ENCODE measurements at places on chromosomes 6 and 20.

- no peak for DNase-seq
Observed at GRCh38 chr6:9458424-9458823, 956.5 kb downstream of the TFAP2A start.

- DNase-seq, result no peak
Observed at GRCh38 chr20:15802020-15802419, 771.2 kb downstream of the KIF16B start.

DNA sequence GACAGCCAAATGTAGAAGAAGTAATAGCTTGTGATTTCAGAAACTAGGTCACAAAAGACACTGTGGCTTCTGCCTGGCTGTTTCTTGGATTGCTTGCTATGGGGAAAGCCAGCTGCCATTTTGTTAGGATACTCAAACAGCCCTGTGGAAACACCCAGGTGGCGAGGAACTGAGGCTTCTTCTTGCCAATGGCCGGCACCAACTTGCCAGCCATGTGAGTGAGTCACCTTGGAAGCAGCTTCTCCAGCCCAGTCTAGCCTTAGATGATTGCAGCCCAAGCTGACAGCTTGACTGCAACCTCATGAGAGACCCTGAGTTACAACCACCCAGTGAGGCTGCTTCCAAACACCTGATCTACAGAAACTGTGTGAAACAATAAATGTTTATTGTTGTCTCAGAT, 11.9 kb upstream of the KIAA1755 start:
- no peak for DNase-seq

- DNase-seq, result no peak
Observed at GRCh38 chr20:51153867-51154707, 131.2 kb upstream of the KCNG1 start.

GRCh38 chr20:58038123-58038654, 190.3 kb downstream of the ANKRD60 start:
- DNase-seq, result no peak

DNA sequence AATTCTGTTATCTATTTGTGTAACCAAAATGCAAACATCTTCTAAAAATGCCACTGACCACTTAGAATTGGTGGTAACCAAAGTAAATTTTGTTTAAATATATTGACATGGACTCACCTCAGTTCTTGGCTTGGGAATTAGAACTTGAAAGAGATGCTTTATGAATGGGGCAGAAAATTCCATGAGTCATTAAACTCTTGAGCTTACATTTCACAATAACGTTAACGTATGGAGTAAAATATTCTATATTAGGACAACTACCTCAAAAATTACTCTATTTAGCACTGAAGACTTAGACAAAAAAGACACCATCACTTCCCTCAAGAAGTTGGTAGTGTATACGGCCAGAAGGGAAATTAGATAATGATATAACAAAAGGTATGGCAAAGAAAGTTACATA, 752.2 kb upstream of the MARCKS start:
- no peak for DNase-seq

DNA sequence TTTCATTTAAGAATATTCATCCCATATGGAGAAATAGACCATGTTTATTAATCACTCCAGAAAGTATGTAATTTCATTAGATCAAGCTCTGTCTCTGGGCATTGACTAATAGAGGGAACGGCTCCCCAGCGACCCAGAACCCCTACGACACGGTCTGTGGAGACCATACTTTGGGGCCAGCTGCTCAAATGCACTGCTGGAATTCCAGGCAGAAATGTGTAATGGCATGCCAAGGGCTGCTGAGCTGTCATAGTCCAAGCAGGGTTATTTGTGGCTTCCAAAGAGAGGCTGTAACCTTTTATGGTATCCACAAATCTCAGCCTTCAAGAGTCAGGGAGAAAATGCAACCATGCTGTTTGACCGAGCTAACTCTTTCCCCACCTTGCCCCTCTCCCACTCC, 755.8 kb downstream of the DHX35 start:
- DNase-seq, result no peak

GRCh38 chr6:2957696-2958330, 13.6 kb downstream of the SERPINB6 start:
- DNase-seq, result no peak

- no peak for DNase-seq
Observed at GRCh38 chr6:149317644-149318571, at the start of gene TAB2. Gene TAB2, plus strand, starts transcription at chr6:149317712. Its CDS starts 52,286 bp downstream, at chr6:149369998.

- DNase-seq, result no peak
Observed at GRCh38 chr6:85961125-85961524, 318.4 kb upstream of the SYNCRIP start.

- DNase-seq, result no peak
Observed at GRCh38 chr6:14743474-14744211, 502.2 kb upstream of the JARID2 start.

DNA sequence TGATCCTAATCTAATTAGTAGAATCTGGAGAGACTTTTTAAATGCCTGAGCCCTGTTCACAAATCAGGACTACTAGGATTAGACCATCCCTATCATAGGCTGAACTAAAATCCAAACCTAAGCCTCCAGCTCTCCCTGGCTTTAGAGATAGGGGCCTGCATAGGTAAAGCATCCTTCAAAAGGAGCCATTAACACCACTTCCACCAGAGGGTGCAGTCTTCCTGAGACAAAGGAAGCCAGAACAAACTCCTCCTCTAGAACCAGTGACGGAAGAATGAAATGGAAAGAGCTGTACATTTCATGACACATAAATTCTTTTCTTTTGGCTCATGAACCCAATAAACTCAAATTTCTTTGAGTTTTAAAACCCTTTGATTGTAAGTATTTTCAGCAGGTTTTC, 291.2 kb upstream of the ADGRB3 start:
- no peak for DNase-seq

DNA sequence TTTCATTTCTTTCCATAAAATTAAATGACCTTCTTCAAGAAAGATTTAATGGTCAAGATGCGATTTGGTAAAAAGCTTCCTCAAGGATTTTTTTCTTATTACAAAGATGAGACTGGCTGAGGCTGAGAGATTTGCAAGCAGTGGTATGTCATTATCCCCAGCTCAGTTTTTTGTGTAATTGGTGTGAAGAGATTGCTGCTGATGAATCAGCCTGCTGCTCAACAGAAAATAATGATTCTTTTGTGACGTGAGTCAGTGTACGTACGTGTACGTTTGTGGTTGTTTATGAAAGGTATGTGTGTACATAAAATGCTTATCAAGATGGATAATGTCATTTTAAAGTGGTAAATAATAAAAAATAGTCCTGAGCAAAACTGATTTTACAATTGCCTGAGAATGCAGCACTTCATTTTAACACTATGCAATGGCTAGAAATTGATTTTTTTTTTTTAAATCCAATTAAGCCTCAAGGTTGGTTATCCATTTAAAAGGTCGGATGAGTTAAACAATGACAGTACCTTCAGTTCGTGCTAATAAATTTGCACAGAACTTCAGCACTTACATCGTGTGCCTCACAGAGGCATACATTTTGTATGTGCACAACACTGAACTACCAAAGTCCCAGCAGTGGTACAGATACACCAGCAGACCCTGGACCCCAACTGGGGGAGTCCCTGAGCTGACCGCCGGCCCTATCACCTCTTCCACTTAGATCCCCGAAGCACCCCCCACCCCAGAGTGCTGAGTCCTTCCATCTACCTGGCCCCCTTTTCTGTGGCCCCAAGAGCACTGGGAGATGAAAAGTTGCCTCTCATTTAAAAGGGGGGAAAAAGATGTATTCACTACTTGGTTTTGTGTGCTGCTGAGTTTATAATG, 9.7 kb upstream of the NPEPL1 start:
- no peak for DNase-seq

DNA sequence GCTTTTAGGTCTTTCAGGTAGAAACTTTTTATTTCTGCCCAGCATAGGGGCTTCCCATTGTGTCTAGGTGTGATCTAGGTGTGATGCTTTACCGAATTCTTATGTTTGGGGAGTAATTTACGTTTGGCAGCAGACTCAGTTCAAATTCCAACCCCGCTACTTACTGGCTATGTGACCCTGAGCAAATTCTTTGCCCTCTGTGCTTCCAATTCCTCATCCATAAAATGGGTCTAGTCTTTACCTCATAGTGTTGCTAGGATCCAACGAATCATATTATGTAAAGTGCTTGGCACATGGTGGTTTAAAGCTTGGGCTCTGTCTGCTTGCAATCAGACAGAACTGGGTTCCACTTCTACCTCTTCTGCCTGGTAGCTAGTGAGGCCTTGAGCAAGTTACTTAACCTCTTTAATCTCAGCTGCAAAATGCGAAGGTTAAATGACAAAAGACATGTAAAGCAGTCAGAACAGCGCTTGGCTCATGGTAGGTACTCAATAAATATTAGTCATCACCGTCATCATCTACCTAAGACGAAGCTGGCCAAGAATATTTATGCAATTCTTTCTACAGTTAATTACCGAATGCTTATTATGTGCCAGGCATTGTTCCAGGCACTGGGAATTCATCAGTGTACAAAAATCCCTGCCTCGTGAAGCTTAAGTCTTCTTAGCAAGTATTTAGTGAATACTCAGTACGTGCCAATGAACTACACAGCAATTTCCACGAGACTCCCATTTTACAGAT, 1.0 kb downstream of the NSFL1C start:
- no peak for DNase-seq

GRCh38 chr20:57180954-57181353, 85.5 kb downstream of the BMP7 start:
- no peak for DNase-seq

DNA sequence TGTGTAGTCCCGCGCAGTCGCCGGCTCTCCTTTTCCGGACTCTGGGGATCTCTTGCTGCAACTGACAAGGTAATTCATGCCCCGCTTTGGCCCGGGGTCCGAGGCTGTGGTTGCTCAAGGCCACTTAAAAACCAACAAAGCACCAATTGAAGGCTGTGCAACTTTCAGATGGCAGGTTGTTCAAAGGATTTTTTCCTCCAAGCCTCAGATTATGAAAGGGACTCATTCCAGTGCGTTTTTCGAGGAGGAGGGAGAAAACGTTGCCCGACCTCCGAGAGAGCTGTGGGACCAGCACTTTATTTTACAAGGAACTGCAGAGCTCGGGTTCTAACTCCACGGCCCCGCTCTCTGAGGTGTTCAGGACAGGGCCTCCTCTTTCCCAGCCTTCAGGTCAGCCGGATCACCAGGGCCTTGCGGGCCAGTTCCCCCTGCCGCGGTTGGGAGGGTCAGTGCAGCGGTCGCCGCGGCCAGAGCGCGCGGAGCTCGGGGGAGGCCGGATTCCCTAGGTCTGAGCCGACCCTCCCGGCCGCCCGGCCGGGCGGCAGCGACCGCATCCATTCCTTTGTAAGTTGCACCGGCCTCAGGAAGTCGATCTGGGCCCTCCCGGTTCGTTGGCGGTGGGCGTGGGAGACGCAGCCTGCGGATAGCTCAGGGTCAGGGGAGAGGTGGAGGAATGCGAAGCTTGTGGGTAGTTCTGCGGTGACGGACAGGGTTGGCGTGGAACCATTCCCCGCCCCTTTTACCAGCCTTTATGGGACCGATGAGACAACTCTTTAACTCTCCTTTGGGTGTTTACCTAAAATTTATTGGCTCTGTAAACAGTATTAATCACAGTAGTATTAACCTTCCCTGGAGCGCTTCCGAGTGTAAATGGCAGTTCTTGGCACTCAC, 1.6 kb downstream of the UTRN start:
- DNase-seq, result no peak

- no peak for DNase-seq
Observed at GRCh38 chr6:127103482-127103881, 15.0 kb upstream of the RSPO3 start.

DNA sequence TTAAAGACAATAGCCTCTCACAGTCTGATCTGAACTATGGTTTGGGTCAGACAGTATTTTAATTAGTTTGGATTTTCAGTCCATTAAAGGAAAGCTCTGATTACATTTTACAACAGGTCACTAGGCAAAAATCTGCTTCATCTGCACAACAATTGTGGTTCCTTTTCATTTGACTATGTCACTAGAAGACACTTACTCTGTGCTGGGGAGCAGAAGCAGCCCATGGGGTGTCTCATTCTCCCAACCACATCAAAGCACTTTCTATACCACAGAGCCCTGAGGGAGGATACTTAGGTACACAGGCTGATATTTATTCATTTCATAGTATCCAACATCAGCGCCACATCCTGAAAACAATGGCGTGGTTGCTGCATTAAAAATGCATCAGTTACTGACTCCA, 36.6 kb upstream of the HDAC2 start:
- no peak for DNase-seq

DNA sequence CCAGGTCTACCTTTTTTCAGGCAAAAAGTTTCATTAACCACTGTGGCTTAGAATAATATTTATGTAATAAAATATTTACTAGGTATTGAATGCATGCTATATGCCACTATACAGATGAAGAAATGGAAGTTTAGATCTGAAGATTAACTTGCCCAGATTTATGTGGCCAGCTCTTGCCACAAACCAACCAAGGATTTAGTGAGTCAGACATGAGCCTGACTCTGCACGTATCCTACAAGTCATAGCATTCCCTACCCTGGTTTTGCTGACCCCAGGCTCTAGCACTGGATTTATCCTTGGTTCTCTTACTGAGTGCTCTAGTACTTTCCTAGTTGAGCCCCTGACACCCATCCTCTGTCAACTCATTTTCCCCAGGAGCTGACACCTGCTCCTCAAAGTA, 75.4 kb downstream of the ANKEF1 start:
- DNase-seq, result no peak

DNA sequence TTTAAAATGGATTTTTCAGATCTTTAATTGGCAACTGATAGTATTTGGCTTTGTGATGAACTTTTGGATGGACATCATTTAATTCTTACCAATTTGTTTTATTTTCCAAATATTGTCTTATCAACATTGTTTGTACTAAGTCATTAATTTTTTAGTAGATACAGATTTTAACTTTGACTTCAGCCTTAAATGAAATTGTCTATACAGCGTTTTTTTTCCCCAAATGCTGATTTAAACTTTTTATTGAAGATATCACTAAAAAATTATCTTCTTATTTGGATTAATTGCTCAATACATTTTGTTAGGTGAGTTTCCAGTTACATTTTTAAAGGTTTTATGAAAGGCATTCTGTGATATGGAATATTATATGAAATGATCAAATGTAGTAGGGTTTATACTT, 123.6 kb upstream of the MMS22L start:
- DNase-seq, result no peak

DNA sequence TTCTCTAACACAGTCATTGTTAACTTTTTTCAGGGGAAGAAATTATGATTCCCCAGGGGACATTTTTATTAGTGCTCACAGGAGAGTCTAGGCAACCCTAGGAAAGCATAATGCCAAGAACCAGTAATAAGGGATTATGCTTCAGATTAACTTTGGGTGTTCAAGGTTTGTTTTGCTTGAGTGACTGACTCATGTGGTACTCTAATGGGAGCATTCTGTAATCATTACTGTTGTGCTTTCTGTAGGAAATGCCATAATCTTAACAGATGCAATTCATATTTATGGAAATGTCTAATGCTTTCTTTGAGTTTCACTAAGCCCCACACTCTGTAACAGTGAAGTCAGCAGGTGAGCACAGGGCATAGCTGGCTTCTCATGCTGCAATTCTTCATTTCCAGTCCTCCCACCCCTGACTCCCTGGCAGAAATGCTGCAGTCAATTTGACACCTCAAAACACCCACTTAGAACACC, 263.4 kb upstream of the MAN1A1 start:
- no peak for DNase-seq

DNA sequence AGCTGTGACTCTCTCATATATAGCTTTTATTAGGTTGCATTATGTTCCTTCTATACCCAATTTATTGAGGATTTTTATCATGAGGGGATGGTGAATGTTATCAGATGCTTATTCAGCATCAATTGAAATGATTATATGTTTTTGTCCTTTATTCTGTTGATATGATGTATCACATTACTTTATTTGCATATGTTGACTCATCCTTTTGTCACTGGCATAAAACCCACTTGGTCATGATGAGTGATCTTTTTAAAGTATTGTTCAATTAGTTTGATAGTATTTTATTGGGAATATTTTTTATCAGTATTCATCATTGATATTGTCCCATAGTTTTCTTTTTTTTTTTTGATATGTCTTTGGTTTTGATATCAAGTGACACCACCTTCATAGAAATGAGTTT, 529.9 kb downstream of the MMUT start:
- DNase-seq, result no peak

All from cortex of kidney (tissue), 1 donor.